ENCODE measurements at places on chromosomes 2 and 18.

DNA sequence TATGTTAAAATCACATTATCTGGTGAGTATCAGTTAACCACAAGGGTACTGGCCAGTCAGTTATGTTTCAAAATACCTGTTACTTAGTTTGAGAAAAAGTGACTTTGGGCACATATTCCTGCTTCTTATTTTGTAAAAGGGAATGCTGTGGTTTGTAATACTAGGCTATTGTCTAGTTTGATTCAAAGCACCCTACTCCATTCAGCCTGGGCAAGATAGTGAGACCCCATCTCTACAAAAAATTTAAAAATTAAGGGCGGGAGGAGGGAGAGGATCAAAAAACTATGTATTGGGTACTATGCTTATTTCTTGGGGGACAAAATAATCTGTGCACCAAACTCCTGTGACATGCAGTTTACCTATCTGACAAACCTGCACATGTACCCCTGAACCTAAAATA lies 18.9 kb downstream of the MBD5 start:
- DNase-seq: no peak

DNA sequence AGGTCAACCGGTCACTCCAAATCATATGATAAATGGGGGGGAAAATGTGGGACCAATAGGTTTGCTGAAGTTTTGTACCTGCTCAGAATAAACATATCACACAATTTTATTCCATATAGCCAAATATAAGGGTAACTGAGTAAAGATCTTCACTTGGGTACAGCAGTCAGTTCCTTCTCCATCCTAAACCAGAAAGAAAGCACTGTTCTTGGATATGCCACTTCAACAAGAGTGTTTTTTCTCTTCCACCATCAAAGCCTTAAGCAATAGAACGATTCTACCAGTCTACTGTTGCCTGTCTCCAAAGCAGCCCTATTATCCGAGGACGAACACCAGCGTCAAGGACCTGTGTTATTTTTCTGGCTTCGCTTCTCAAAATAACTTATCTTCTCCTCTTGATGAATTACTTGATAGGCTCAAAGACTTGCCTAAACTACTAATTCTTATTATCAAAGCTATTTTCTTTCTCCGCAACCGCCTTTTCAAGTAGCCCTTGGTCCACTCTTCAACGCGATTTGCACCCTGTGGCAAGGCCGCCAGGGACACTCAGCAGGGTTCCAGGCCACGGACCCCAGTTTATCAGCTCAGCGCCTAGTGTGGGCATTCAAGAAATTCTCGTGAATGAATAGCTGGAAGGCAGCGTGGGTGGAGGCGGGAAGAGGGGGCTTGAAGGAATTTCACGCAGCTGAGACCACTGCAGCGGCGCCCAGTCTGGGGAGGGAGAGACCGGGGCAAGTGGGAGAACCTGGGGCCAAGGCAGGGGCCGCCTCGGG lies 646 bp downstream of the ALS2 start:
- DNase-seq: peak; percentile 3

DNA sequence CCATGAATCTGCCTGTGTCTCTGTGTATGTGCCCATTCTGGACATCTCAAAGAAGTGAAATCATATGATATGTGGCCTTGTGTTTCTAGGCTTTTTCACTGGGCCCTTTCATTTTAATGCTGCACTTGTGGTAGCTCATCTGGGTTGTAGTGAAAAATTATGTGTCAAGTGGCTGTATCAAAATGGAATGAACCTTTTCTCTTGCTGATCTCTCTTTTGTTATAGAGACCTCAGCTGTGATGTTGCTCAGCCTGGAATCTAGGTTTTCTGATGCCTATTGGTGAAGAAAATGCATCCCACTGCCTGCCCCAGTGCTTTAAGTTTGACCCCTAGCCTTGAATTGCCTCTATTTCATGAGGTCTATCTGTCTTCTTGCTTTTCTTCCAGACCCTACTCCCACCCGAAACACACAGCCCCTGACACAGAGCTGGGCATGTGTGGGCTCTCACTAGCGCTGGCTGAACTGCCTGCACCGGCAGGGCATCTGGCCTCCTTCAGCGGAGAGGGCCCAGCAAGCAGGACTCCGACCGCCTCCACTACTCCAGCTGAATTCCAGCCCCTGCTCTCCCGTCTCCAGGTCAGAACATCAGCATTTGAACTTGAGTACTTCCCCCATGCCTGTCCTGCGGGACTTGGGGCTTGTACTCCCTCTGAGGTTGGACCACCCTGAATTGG lies 175.8 kb upstream of the MSH6 start:
- no peak for DNase-seq

DNA sequence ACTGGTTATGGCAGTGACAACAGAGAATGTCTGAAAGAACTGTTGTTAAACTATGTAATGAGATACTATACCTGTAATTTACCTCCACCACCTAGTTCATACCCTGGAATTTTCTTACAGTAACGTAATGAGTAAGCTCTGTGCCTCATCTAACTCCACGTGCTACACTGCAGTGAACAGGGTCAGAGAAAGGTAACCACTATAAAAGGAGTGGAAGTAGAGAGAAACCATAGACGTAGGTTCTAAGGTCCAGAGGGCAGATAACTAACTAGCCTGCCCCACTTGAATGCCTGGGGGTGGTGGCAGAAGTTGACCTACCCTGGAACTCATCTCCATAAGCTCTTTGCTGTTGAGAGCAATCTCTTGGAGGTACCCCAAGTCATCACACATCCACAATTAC lies 32.0 kb upstream of the B4GALT6 start:
- DNase-seq: no peak

- no peak for DNase-seq
These were observed 98.1 kb downstream of the SETBP1 start for GRCh38 chr18:44778788-44779187.

DNA sequence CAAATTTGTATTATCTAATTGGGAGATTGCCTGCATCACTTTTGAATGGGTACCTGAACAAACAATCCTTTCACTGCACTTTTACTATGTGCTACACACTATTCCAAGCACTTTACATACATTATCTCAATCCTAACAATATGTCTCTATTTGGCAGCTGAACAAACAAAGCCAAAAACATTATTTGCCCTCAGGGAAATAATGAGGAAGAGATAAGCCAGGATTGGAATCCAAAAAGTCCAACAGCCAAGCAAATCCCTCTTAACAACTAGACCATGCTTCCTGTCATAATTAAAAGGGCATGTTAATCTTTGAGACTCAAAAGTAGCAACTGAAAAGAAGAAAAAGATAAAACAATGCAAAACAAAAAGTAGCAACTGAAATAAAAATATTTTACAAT lies 32.1 kb downstream of the RPRD1A start:
- DNase-seq: peak; percentile 28

GRCh38 chr18:23718731-23719130 lies 29.5 kb downstream of the LAMA3 start:
- DNase-seq: no peak

- no peak for DNase-seq
These were observed 209.0 kb downstream of the EN1 start for GRCh38 chr2:118638453-118638852.

DNA sequence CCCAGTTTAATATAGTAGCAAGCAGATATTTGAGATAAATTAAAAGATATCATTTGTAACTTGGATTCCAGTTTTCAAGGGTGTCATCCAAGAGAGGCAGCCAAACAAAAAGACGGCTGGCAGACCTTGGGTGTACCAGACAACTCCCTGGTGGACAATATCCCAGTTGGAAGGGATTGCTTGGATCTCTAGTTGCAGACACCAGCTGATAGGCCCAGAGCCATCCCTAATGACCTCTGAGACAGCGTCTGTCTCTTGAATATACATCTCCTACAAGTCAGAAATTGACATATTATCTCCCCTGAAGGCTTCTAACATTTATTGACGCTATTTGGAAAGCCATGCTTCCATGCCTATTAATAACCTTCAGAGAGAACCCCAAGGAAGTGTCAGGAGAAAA lies 67.7 kb downstream of the ACVR1 start:
- no peak for DNase-seq

DNA sequence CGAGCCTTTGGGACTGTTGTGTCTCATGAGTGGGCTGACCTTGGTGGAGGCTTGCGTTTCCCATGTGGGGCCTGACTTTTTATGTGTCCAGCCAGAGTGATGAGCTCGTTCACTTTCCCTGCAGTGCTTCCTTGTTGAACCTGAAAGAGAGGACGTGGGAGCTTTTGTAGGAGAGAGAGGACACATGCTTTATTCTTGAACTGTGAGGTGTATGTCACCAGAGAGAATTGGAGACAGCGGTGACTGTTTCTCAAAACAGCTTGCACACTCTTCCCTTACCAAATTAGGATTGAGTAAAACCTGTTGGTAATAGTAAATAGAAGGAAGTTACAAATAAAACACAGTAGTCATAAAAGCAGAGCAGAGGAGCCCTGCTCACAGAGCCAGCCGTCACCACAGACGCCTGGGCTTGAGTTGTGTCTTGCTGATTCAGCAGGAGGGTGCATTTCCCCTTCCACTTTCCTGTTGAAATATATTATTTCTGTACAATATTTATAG lies 60.7 kb downstream of the INPP4A start:
- DNase-seq: no peak

- peak; percentile 33 for DNase-seq
These were observed 800.1 kb downstream of the SATB2 start for GRCh38 chr2:198657512-198658121.

Data from fibroblast of skin of abdomen (primary cell).